ENCODE measurements at places on chromosomes 2 and 18. TPM values are rescaled to one million over a fixed set of nuclear protein-coding genes. Genes with fewer than 3 reads are reported as not detected.

CROCC2 gene
- 0.08 TPM for total RNA-seq

TEX44 gene
- not detected for total RNA-seq

RIT2 gene
- not detected for total RNA-seq

ERBB4 gene
- total RNA-seq, result 0.42 TPM

RMDN2 gene
- total RNA-seq, result 30.6 TPM

DNA sequence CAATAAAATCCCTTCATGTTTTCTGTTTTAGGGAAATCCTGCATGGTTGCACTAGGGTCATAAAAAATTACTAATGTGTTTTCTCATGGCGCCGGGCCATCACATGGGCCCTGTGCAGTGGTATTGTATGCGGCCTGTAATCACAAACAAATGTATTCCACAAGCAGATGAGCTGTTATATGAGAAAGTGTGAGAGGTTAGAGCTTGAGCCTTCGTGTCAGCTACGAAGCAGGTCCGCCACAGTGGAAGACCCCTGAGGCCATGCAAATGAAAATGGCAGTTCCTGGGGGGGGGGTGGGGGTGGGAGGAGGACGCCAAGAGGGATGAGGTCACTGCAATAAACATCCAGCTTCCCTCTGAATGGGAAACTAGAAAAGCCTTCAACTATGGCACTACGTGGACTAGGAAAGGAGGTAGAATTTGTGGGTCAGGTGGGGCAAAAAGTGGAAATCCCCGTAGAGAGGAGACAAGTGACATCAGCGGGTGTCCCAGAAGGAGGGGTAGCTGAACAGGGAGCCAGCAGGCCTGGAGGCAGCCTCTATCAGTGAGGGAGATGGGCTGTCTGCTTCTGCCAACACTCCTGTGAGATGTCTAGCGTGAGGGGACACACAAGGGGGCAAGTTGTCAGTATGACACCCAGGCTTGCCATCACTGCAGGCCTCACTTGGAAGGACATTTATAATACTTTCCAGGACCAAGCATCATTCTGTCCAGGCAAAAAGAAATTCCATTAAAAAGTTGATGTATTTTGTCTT is 130.3 kb upstream of the CTAGE1 start:
- no peaks in the 10 kb centered on the region for H3K4me1 ChIP-seq
- H3K36me3 ChIP-seq, result no peaks in the 10 kb centered on the region
- H3K27me3 ChIP-seq, result no peaks in the 10 kb centered on the region
- no peak overlapping the region for H3K4me3 ChIP-seq

GRCh38 chr18:14919666-14920065 is 171.7 kb downstream of the ANKRD30B start:
- no peaks in the 10 kb centered on the region for H3K27me3 ChIP-seq
- H3K36me3 ChIP-seq, result no peaks in the 10 kb centered on the region
- no peak overlapping the region for H3K27ac ChIP-seq
- no peak overlapping the region for H3K4me3 ChIP-seq
- DNase-seq, result no peak

- no peak overlapping the region for H3K4me3 ChIP-seq
- peaks cover 4% of the 10 kb centered on the region for H3K36me3 ChIP-seq
Measured at GRCh38 chr2:46978723-46979122, 63.1 kb upstream of the MCFD2 start.

- DNase-seq, result no peak
- H3K4me1 ChIP-seq, result no peaks in the 10 kb centered on the region
- no peaks in the 10 kb centered on the region for H3K36me3 ChIP-seq
Measured at GRCh38 chr2:202101026-202101579, 28.0 kb downstream of the KIAA2012 start.

DNA sequence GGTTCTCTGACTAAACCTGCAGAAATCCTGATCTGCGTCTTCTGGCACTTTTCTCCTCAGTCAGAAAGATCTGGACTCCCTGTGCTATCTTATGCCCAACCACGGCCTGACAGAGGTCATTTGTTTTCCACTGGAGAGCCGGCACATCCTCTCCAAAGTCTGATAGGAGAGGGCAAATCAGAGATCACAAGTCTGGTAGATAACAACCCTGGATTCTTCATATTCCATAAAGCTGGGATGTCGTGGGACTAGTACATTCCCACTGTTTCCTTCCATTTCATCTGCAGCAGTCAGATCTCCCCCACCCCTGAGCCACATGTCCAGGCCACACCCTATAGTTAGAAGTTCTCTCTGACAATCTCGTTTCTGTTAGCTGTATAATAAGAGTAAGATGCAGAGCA is 157.0 kb downstream of the MGAT5 start:
- DNase-seq, result no peak
- H3K4me1 ChIP-seq, result peaks cover 14% of the 10 kb centered on the region
- no peak overlapping the region for H3K27ac ChIP-seq
- H3K27me3 ChIP-seq, result no peaks in the 10 kb centered on the region
- no peak overlapping the region for H3K4me3 ChIP-seq
- H3K36me3 ChIP-seq, result no peaks in the 10 kb centered on the region

DNA sequence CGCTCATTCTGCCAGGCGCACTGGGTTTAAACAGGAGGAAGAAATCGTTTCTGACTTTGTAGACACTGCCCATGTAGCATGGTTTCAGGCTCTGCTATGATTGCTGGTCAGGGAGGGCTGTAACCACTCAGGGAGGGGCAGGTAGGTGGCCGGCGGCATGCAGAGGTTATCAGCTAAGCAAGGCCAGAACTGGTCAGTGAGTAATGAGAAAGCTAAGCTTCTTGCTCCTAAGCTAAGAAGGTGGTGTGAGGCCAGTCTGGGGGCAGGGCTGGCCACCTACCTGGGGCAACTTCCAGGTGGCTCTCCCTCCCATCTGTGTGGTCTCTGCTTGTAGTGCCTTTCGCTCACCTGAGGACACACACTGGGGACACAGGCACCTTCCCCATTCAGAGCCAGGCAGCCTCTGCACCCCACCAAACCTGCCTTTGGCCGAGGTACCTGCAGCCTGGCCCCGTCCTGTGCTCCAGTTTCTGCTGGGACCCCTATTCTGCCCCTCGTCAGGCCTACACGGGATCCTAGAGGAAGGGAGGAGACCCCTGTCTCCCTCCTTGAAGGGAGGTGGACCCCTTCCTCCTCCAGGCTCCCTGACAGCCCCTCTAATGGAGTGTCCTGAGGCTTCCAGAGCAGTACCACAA is 195.9 kb downstream of the SEPTIN10 start:
- no peak overlapping the region for H3K4me3 ChIP-seq
- DNase-seq, result no peak
- H3K4me1 ChIP-seq, result no peaks in the 10 kb centered on the region
- no peaks in the 10 kb centered on the region for H3K27me3 ChIP-seq
